ENCODE measurements at places on chromosomes 2 and 18.

DNA sequence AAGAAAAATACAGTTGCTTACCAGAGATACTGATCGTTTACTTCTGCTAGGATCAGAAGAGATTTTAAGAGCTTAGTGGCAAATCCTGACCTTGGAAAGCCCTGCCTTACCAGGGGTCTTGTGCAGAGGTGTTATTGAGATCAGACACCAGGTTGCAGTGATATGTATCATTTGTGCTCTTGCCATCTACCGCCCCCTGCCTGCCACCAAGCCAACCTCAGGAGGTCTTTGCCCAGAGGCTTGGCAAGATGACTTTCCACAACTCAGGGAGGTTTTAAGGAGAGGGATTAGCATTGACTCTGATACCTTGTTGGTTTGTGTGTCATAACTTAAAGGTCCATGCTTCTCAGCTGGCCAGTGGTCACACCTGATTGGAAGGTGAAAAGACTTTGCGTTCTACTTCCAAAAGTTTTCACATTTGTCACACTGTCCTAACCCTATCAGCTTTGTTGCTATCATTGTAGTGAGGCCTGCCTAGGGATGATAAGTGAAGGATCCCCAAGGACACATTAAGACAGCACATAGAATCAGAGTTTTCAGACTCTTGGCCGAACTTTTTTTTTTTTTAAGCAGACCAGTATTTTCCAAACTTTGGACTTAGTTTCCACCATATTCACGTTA, 46.2 kb upstream of the MGAT5 start:
- peak; percentile 44 for DNase-seq

DNA sequence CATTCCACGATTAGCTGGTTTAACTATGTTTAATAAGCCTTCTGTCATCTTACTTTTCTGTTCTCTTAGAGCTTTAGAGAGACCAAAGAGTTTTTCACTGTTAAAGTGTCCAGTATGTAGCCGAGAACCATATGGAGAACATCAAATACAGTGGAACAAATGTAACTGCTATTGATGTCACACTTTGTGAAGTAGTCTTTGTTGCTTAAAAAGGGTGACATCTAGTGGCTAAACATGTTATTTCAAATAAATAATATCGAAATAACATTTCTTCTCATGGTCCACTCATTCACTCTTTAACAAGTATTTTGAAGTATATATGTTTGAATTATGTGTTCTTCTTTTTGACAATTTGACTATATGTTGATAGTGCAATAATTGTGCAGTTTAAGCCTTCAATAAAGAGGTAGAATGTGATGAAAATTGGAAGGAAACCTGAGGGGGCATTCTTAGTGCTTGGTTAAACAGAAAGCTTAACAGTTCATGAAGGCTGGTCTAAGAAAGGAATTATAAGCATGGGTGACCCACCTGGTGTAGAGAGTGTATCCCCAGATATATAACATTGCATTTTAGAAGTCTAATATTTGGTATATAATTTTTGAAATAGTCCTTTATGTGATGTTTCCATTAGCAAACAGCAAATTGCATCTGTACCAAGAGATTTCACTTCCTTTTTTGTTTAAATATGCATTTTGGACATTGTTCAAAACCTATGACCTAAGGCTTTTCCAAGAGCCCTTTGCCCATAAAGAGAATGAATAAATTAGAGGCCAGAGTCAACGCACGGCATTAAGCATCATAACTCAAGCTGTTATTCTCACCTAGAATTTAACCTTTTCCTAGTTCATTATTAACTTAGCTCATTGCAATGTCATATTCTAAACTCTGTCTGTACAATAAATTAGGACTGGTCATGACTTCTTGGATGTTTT, 112.1 kb downstream of the KYNU start:
- DNase-seq = no peak

GRCh38 chr2:24821433-24821891, 28.2 kb downstream of the CENPO start:
- no peak for DNase-seq

- no peak for DNase-seq
Observed at GRCh38 chr2:122412360-122412759, 656.9 kb downstream of the TSN start.

DNA sequence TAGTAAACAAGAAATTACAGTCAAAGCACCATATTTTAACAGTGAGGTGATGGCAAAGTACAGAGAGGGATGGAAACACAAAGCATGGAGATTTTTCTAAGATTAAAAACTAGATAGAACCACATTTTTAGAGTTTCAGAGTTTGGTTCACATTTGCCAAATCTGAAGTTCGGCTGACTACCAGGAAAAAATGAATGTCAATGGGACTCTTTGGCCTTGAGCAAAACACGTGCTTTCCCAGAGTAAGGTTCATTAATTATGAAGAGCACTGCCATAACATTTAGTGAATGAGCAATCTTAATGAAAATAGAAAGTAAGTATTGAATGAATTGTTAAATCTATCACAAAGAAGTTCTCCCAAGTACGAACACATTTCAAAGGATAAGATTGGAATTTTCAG, 571.2 kb upstream of the VRK2 start:
- no peak for DNase-seq
